Activated T-helper 1 cell treated with anti-CD3 and anti-CD28 coated beads, Interleukin-2, amount 50 U/mL, for 16 hours (primary cell): ENCODE measurements at places on chromosomes 3 and 15.

DNA sequence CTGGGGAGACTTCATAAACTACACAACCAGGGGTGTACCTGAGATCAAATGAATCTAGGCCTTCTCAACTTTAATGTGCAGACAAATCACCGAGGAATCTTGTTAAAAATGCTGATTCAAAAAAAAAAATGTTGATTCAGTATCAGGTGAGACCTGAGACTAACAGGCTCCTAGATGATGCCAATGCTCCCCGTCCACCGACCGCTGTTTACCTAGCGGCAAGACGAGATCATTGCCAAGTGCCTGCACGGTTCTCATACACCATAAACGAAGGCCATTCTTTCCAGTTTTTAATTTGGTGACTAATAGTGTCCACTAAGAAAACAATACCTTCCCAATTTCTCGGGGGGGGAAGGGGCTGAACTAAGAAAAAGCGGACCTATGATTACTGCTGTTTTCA is 2.5 kb upstream of the FSIP1 start:
- no peak for DNase-seq

DNA sequence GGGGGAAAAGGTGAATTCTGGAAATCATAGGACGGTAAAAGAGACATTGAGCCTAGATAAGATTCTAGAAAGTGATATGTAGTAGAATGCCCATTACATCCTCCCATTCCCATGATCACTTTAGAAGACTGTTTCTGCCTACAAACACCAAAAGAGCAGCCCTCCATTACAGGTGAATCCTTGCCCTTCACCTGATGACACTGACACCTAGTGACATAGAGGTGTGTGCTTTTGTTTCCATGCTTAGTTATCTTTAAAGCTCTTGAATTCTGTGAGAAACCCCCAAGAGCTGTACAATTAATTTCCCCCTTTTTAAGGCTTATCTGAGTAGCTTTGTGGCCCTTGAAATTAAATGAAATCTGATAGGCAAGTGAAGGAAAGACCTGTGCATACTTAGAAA is 8.3 kb upstream of the BBX start:
- no peak for DNase-seq

GRCh38 chr3:178359728-178360127 is 176.5 kb upstream of the KCNMB2 start:
- no peak for DNase-seq

GRCh38 chr3:177569875-177570657 is 372.8 kb upstream of the TBL1XR1 start:
- DNase-seq, result no peak

DNA sequence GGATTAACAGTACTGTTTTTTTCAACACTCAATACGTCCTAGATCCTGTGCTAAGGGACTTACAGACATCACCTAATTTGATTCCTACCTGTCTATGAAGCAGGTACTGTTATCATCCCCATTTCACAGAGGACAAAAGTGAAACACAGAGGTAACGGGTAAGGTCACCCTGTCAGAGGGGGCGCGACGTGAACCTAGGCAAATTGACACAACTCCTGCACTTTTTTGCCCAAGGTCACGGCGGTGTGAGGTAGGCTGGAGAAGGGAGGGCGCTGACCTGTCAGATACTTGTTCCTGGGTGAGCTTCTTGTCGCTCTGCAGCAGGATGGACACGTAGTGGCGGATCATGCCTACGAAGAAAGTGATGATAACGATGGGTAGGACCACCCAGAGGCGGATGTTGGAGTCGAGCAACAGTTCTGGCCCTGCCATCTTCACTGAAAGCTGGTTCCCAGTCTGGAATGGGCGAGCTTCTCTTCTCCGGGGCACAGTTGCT is 363 bp downstream of the EMC3 start:
- no peak for DNase-seq

GRCh38 chr3:129605922-129606635 is 397 bp downstream of the PLXND1 start:
- no peak for DNase-seq

- no peak for DNase-seq
Observed at GRCh38 chr15:42465520-42466259, 25.3 kb downstream of the ZNF106 start.

DNA sequence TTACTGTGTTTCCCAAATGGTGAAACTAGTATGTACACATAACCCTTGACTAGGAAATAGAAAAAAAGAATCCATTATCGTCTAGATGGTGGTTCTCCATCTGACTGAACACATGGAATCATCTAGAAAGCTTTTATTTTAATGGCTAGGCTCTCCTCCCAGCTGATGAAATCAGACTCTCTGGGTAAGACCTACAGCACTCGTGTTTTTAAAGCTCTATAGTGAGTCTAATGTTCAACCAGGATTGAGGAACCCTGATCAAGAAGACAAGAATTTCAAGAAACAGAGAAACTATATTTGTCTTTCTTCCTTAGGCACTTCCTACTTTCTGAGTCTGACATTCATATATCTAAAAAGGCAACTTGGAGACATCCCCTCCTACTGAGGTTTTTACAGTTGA is 118.8 kb downstream of the TMCO5A start:
- no peak for DNase-seq

GRCh38 chr3:125374501-125374995 is 577 bp downstream of the ZNF148 start:
- no peak for DNase-seq

GRCh38 chr3:20853890-20854289 is 667.9 kb upstream of the SGO1 start:
- DNase-seq, result no peak

DNA sequence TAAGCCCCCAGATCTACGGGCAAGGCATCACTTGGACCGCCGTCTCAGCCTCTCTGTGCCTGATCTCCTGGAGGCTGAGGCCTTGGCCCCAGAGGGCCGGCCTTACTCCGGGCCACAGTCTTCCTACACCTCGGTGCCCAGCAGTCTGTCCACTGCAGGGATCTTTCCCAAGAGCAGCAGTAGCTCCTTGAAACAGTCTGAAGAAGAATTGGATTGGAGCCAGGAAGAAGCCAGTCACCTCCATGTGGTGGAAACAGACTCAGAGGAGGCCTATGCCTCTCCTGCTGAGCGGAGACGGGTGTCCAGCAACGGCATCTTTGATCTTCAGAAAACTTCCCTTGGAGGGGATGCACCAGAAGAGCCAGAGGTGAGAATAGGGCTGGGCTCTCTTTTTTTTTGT is 67.0 kb downstream of the MCTP2 start:
- no peak for DNase-seq

DNA sequence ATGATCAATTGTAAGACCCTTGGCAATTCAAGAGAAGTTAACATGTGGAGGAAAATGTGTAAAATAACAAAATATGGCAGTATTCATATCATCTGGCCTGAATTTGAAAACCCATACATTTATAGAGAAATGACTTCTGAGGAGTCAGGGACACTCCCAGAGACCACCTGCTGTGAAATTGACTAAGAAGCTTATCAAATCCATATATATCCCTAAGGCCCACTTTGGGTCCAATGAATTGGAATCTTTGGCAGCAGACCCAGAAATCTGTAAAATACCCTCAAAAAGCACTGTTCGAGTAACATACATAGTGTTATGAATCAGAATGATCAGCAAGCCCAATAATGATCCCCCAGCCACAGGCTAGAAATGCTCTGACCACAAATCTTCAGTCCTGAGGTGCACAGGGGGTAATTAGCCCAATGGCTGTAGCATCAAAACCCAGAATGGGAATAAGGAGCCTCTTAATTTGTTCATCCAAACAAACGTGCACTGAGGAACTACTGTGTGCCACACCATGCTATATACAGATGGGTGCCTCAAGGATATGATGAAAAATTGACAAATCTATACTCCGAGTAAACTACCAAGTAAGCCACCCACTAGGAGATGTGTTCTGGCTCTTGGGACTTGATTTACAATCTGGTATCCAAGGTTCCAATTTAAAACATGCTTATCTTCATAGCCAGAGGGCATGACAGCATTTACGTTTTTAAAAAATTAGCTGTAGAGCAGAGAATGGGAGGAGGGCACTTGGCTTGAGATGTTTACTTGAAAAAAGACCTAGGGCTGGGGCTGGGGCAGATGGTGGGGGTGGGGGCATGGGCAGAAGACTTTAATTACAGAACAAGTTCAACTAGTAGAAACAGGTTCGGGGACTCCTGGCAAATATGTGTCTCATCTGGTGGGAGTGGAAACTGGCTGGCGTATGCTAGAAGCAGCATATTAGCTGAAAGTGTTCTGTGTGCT is 9.1 kb upstream of the ARHGEF3 start:
- DNase-seq, result no peak

DNA sequence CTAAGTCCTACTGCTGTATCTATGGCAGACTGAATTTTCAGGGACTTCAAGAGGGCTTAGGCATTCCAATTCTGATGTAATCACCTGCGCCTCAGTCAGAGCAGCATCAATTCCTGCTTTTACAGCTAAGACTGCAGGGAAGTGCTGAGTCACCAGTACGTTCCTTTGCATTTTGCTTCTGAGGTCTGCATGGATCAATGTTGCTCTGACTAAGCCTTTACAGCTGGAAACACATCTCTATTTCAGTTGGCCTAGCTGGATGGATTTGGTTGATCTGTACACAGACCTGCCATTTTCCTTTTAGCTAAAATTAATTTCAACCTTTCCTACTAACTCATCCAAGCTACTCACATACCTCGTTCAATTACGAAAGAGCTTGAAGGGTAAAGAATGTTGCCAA is 51.3 kb downstream of the ETV5 start:
- DNase-seq, result no peak

- no peak for DNase-seq
Observed at GRCh38 chr3:29207427-29207826, 73.4 kb upstream of the RBMS3 start.

DNA sequence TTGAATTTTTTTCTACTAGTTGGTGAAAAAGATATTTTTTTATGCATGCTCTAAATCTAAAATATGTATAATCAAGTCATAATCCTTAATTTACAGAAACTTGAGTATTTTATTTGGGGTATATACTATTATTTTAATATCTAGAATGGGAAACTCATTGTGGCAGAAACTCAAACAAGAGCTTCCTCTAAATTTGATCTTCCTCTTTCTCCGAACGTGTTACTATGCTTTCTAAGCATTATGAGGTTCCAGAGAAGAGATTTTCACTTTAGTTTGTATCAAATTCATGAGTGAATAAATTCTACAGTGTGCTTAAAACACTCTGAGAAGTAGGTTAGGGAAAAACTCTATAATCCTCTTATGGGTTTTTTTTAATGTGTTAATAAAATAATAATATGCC is 173.1 kb downstream of the POTEB3 start:
- DNase-seq, result no peak

GRCh38 chr15:36401586-36401966 is 177.8 kb upstream of the CDIN1 start:
- DNase-seq, result no peak

- no peak for DNase-seq
Observed at GRCh38 chr15:90596943-90597342, 67.2 kb downstream of the CRTC3 start.

DNA sequence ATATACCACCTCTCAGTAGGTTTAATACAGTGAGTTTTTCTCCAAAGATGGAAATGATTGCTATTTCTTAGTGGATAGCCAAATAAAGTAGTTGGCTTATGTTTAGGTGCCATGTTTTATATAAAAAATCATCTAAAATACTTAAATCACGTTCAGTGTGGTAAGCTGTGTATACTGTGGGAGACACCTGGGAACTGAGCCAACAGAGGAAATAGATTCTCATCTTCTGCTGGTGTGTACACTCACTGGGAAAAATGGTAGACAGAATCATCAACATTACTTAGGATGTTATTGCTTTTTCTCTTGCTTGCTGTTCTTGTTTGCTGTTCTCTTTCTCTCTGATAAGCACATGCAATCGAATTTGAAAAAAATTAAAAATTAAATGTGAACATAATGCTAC is 112.6 kb upstream of the MB21D2 start:
- DNase-seq, result no peak

GRCh38 chr3:22141769-22142168 is 390.8 kb upstream of the ZNF385D start:
- DNase-seq, result no peak

GRCh38 chr3:144301863-144302262 is 330.2 kb downstream of the DIPK2A start:
- DNase-seq, result no peak

DNA sequence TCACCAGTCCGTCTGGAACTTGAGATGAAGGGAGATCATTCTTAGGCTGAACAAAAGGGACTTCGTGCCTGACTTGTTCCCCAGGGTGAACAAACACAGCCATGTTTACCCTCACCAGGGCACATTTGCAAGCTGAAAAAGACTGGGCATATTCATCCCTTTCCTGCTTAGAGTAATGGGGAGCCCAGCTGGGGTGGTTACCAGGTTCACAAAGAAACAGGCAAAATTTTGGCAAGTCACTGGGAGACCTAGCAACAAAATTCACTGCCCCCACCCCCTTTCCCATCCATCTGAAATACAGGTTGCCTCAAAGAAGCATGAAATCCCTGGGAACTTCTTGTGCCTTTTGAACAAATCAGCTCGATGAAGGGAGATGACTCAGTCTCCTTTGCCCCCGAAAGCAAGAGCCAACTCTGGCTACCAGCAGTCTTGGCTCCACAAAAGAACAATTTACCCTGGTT is 775.0 kb downstream of the SQOR start:
- DNase-seq, result no peak

DNA sequence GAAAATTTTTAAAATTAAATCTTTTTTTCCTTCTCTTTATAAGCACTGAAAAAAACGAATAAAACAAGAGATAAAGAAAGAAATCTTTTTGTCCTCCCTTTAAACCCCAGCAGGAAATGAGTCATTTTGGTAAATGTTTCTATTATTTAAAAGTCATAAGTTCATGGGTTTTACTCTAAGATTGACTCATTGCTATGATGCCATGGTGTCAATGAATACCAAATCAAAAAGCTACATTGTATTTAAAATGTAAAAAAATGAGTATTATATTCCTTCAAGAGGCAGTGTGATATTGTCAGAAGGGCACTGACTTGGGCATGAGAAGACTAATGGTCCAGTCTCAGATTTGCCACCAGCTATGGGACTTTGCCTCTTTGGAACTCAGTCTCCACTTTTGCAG is 303.4 kb upstream of the DNAJC19 start:
- DNase-seq, result no peak

DNA sequence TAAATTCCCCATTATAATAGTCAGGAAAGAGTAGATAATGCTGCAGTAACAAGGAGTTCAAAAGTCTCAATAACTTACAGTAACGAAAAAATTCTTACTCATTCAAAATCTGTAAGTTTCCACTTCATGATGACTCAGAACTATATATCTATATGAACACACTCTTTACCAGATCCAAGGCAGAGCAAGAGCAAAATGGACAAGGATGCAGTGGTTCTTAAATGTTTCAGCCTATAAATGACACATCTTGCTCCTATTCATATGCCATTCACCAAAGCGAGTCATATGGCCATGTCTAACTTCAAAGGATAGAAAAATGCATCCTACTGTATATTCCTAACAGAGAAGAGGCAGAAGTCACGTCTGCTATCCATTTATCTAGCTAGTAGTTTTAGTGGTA is 787.7 kb downstream of the NAALADL2 start:
- DNase-seq, result no peak
